ENCODE measurements at places on chromosomes 4 and X.

GRCh38 chrX:140163371-140164159 is 198.2 kb upstream of the CXorf66 start:
- no peak for DNase-seq

- no peak for DNase-seq
Observed at GRCh38 chr4:73329300-73329699, 70.7 kb upstream of the ANKRD17 start.

GRCh38 chr4:137664416-137664815 is 132.1 kb upstream of the PCDH18 start:
- no peak for DNase-seq

- no peak for DNase-seq
Observed at GRCh38 chr4:183721207-183722081, 62.4 kb downstream of the TRAPPC11 start.

GRCh38 chrX:73977542-73978169 is 326.3 kb upstream of the ZCCHC13 start:
- DNase-seq: no peak

DNA sequence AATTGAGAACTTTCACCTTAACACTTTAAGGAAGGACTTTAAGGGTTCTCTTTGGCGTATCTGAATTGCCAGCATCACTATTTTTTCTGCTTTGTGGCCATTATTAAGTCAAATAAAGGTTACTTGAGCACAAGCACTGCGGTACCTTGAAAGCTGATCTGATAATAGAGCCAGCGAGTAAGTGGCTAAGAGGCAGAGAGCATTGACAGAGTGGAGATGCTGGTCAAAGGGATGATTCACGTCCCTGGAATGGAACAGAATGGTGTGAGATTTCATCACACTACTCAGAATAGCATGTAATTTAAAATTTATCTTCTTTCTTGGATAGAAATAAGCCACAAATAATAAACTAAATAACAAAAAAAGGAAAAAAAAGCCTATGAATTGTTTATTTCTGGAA is 57.1 kb upstream of the NPFFR2 start:
- no peak for DNase-seq

DNA sequence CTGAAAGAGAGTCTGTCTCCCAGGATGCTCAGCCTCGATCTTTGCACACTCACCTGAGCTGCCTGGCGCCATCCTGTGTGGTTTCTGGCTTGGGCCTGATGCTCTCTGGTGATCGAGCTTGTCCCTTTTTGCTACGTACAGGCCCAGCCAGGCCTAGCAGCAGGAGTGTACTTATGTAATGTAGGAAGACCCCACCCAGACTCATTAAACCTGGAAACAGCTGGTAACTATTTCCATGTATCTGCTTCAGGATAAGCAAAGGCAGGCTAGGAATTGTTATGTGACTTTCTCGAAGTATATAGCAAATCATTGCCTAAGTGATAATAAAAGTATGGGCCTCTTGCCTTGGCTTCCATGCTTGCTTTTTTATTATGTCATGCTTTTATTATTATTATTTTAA is 18.6 kb upstream of the ARSJ start:
- no peak for DNase-seq

- DNase-seq: no peak
Observed at GRCh38 chrX:69070949-69071650, 94.2 kb downstream of the PJA1 start.

DNA sequence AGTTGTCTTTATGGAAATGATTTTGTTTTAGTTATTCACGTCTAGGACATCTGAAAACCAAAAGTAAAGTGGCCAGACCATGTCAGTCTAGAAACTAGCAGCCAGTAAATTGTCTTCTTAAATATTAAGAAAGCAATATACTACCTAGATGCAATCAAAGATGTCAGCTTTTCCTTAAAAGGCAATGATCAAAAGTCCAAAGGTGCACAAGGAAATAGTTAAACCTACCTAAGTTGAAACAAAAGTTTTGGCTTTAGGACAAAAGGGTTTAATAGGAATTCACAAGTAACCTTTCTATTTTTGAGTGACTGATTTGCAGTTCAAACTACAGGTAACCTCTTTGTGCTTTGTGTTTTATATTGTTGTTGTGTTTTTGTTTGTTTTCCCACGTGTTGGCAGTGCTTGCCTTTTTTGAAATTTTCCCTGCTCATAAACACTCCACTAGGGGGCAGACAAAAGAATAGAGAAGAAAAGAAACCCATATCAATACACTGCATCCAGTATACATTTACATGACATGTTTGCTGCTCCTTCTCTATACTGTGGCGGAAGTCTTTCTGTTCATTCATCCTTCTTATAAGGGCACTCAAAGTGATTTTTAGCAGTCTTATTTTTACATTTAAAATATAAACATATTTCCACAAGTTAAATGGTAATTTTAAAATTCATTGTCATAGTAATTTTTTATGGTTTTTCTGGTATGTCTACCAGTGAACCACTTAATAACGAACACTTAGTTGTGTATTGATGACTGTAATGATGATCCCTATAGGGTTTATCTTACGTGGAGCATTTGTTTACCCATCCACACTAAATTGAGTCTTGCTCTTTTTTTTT is 62.7 kb downstream of the GAB1 start:
- DNase-seq: no peak

- no peak for DNase-seq
Observed at GRCh38 chr4:176921256-176921655, 128.5 kb upstream of the VEGFC start.

DNA sequence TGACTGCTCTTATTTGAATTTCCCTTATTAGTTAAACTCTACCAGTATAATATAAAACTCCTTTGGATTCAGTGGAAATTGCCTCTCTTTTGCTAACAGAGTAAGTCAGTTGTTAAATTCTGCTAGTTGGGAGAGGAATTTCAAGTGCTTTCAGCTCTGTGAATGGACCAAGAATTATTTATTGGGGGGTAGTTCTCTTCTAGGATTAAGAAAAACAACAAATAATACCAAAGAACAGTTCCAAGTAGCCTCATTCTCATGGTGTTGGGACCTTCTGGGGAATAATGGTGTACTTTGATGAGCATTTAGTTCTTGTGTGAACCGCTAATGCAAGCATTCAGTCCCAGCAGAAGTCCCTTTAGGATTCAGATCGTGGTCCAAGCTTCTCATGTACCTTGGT is 11.6 kb downstream of the SPARCL1 start:
- DNase-seq: no peak

- no peak for DNase-seq
Observed at GRCh38 chr4:93740890-93741289, 87.7 kb upstream of the ATOH1 start.

DNA sequence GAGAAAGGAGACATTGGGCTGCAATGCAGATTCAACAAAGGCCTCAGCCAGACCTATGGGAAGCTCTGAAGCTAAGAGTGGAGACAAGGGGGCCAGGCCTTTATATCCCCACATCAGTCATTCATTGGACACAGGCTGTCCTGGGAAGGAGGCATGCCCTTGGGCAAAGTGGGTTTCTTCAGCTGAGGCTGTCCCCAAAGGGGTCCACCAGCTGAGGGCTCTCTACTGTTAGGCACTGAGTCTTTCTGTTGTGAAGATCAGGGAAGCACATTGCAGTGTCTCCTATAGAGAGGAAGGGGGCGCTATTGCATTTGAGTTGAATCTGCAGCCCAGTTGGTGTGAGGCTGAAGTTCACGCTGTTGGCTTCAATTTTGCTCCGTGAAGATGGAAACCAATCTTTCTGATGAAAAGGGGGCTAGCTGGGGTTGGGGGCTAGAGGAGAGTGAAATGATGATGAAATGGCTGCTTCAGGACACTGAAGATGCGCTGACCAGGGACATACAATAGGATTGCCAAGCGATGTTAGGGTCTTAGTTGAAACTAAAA is 48.0 kb downstream of the SLC25A5 start:
- no peak for DNase-seq

DNA sequence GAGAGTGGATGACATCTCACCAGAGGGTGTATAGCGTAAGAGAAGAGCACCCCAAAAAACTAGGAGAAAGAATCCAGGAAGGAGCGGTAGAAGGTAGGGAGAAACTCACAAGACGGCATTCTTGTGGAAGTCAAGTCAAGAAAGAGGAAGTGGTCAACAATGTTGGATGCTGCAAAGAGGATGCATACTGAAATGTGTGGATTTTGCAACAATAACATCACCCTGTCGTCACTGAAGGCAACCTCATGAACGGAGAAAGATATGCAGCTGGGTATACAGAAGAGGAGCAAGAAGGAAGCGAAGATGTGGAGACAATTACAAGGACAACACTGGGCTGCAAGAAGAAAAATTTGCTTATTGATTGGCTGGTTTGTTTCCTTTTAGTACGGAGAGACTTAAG is 11.4 kb upstream of the TAPT1 start:
- DNase-seq: no peak

DNA sequence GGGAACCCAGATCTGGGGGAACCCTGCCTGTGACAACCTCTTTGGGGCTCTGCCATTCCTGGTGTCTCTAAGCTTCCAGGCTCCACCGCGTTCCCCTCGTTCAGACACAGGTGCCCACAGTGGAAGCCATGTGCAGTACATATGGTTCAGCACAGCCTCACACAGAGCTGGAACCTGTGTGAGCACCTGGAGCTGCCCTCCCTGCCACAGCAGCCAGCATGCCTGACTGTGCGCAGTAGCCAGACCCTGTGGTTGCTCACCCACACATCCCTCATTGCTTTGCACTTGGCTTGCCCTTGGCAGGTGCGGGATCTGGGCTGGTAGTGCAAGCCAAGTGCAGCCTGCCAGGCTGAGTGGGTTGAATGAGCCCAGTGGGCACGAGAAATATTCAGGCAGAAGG is 814.2 kb downstream of the PDHA2 start:
- DNase-seq: no peak

DNA sequence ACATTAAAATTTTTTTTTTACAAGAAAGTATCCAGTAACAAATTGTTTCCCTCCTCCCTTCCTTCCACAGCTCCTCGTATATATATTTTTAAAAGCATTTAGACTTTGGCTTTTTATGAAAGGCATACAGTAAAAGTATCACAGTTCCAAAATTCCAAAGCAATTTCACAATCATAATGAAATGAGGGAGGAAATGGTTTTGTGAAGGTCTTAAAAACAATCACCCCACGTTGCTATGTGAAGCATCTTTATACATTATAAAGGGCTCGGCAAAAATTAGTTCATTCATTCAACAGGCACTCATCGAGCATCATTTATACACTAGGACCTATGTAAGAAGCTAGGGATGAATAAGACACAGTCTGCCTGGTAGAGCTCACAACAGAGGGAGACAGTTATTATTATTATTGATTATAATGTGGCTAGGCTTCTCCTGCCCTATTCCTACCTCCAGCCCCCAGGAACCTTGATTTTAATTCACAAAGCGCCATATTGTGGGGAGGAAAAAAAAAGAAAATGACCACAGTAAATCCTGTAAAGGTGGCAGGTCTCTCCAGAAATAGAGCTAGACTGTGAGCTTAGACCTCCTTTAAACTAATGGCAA is 239.9 kb downstream of the MAML3 start:
- no peak for DNase-seq

DNA sequence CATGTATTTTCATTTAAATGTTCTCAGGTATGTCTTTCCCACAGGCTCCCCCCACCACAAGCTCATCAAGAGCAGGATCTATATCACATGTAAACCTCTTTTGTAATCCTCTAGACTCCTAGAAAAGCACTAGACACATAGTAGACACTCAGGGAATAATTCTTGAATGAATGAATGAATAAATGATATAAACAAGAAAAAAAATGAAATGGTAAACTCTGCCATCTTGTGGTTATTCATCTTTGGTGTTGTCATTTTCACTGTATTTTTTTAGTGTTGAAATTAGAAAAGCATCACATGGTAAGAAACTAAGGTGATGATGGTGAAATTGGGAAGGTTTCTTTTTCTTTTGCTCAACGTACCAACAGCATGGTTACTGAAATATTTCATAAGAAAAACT is 34.2 kb upstream of the C1GALT1C1 start:
- no peak for DNase-seq

- DNase-seq: no peak
Observed at GRCh38 chrX:16870862-16871815, 977 bp upstream of the RBBP7 start.

DNA sequence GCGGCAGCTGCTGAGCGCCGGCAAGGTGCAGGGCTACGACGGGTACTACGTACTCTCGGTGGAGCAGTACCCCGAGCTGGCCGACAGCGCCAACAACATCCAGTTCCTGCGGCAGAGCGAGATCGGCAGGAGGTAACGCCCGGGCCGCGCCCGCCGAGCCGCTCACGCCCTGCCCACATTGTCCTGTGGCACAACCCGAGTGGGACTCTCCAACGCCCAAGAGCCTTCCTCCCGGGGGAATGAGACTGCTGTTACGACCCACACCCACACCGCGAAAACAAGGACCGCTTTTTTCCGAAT is 117.0 kb downstream of the DCTD start:
- no peak for DNase-seq

DNA sequence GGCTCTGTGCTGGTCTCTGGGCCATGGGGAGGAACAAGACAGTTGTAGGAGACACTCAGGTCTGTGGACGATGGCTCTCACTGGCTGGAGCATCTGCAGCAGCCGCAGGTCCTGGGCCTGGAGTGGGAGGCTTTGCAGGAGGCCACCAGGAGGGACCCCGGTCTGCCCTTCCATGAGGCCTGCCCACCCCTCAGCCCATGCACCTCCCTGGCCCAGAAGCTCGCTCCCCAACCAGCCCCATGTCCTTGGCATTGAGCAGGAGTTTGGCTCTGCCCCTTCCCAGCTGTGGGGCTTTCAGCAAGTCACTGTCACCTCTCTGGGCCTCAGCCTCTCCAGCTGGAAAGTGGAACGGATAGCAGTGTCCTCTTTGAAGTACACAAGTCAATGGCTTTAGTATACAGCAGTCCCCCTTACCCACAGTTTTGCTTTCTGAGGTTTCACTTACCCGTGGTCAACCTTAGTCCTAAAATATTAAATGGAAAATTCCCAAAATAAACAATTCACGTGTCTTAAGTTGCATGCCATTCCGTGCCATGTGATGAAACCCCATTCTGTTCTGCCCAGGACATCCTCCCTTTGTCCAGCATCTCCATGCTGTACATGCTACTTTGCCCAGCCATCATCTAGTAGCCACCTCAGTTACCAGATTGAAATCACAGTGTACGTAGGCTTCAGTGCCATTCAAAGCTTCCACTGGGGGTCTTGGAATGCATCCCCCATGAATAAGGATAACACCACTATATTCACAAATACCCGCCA is 104.0 kb downstream of the CPZ start:
- DNase-seq: no peak

DNA sequence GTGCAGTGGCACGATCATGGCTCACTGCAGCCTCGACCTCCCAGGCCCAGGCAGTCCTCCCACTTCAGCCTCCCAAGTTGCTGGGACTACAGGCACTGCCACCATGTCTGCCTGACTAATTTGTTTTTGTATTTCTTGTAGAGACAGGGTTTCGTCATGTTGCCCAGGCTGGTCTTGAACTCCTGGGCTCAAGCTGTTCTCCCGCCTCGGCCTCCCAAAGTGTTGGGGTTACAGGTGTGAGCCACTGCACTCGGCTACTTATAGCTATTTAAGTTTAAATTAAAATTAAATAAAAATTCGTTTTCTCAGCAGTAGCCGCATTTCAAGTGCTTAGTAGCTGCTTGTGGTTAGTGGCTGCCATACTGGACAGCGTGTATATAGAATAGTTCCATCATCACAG is 3.5 kb downstream of the SMAD1 start:
- no peak for DNase-seq

GRCh38 chr4:38928974-38929373 is 61.4 kb downstream of the FAM114A1 start:
- no peak for DNase-seq

All from stimulated activated CD8-positive, alpha-beta memory T cell treated with anti-CD3 and anti-CD28 coated beads, Interleukin-7, amount 100 ng/mL, for 1 hour (primary cell).